T-cell (primary cell): ENCODE measurements at places on chromosomes 6 and 20. TPM values are rescaled to one million over a fixed set of nuclear protein-coding genes. Genes with fewer than 3 reads are reported as not detected.

Gene GPX5
- not detected for total RNA-seq

DNA sequence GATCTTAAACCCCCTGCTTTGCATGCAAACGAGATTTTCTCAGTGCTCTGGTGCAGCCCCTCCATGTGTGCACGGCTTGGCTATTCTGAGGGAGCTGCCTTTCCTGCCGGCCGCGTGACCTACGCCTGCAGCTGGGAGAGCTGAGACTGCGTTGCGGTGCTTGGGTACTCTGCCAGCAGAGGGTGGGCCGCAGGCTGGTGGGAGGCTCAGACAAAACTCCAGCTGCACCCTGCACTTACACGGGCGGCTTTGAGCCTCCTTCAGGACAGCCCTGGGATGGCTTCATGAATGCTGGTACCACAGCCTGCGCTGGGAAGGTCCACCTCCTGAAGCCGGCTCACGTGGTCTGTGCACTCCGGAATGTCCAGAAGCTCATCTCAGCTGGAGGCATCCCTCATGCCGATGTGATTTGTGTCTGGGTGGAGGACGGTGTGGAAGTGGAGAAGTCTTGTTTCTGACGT lies 223.7 kb downstream of the DLL1 start:
- DNase-seq: no peak

DNA sequence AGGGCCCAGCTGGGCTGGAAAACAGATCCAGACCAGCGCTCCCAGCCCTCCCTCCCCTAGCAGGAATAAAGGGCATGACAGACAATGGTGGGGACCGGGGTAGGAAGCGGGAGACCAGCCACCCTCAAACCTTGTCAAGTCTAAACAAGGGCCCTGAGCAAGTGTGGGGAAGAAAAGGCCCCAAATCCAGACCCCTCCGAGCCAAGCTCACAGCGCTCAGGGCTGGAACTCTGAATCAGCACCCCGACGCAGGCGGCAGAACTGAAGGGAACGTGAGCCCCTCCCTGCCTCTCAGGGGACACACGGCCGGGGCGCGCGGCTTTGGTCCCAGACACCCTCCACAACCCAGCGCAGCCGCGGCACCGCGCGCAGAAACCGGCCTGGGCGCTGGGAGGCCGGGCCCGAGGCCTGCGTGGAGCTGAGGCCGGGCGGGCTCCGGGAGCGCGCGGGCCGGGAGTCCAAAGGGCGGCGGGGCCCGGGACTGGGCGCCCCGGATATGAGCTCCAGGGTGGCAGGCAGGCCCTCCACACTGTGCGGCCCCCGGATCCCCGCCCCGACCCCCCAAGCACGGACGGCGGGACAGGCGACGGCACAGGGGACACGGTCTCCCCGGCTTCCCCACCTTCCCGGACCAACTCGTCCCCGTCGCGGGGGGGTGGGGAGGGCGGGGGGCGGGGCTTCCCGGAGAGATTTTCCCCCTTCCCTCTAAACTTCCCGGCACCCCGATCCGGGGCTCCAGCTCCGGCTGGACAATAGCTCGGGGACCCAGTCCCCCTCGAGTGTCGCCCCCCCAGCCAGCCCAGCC lies 641 bp downstream of the TEAD3 start:
- no peak for DNase-seq

Gene TTBK1
- total RNA-seq: 0.03 TPM

- no peak for DNase-seq
Observed at GRCh38 chr20:62378215-62378614, 8.7 kb upstream of the RPS21 start.

Gene CLVS2
- not detected for total RNA-seq

Gene CAGE1
- 0.18 TPM for total RNA-seq

GRCh38 chr6:136793363-136793762 lies 1.1 kb upstream of the MAP3K5 start:
- DNase-seq: no peak

Gene MLN
- not detected for total RNA-seq

- no peak for DNase-seq
Observed at GRCh38 chr6:106011476-106011875, 74.7 kb upstream of the PRDM1 start.

Gene SYCP2
- 3.0 TPM for total RNA-seq

GRCh38 chr6:56507517-56507916 lies 135.2 kb downstream of the DST start:
- no peak for DNase-seq

Gene CRIP3
- 4.1 TPM for total RNA-seq

DNA sequence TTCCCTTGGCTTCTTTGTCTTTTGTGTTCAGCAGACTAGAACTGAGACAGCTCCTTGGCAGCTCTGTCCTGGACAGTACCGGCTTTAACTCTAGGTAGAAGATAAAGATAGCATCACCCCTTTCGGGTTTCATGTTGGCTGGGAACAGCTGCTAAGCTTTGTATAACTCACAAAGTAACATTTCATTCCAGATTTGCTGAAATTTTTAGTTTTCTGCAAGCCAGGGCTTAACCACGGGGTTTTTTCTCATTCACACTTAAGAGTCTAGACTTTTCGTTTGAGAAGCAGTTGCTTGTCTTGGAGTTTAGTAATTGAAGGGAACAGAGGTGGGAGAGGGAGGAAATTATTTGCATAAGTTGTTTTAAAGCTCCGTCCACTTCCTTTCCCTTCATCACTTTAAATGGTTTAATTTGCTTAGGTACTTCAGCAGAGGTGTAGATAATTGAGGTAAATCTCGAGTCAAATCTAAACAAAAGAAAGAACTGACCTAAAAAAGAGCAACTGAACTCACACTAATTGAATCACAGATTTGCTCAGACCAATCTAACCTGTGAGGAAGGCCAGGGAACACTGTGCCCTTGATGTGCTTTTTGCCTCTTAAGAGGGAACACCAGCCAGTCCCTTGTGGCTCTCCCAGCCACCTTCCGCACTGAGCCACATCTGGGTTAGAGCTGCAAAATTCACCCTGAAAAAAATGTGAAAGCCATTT lies 48.3 kb downstream of the RREB1 start:
- no peak for DNase-seq

Gene SASH1
- total RNA-seq: 1.1 TPM

- no peak for DNase-seq
Observed at GRCh38 chr6:31228476-31228875, 43.4 kb downstream of the HLA-C start.

Gene CLIC5
- 17.8 TPM for total RNA-seq

DNA sequence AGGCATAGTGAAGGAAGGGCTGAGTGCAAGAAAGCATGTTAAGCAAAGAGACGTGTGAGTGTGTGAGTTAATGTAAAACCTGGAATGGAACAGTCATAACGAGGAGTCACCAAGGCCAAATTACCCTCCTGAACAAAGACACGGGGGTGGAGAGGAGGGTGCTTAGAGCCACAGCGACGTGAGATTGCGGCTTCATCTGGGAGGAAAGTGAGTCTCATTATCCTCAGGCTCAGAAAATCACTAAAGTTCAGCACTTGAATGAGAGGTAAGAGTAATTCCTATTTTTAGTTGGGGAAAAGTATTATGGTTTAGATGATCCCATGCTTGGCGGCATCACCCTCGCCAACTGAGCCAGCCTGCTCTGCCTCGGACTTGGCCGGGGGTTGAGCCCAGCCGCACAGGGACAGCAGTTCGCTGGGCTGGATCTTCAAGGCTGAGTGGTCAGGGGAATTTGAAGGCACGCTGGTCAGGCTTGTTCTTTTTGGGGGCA lies 136.6 kb downstream of the DTNBP1 start:
- DNase-seq: no peak

Gene PRR18
- not detected for total RNA-seq

Gene GLP1R
- total RNA-seq: not detected

- no peak for DNase-seq
Observed at GRCh38 chr6:11831653-11832052, 53.0 kb upstream of the ADTRP start.

- no peak for DNase-seq
Observed at GRCh38 chr6:14804001-14804784, 441.7 kb upstream of the JARID2 start.

DNA sequence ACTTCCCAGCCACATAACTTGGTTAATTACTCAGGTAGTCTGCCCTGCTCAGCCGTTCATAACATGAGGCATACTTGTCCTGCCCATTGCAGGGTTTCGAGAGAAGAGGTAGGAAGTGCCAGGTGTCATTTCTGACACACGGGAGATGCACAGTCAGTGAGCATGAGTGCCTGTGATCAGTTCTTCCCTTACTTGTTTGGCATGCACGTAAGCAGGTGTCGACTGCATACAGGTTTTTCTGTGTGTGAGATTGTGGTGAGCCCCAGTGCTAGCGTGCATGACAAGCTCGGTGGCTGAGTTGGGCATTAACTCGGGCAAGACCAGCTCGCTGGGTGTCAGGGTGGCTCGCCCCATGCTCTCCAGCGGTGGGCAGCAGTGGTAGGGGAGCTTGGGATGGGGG lies 51.2 kb upstream of the SLC22A1 start:
- no peak for DNase-seq

Gene HEY2
- 0.16 TPM for total RNA-seq

DNA sequence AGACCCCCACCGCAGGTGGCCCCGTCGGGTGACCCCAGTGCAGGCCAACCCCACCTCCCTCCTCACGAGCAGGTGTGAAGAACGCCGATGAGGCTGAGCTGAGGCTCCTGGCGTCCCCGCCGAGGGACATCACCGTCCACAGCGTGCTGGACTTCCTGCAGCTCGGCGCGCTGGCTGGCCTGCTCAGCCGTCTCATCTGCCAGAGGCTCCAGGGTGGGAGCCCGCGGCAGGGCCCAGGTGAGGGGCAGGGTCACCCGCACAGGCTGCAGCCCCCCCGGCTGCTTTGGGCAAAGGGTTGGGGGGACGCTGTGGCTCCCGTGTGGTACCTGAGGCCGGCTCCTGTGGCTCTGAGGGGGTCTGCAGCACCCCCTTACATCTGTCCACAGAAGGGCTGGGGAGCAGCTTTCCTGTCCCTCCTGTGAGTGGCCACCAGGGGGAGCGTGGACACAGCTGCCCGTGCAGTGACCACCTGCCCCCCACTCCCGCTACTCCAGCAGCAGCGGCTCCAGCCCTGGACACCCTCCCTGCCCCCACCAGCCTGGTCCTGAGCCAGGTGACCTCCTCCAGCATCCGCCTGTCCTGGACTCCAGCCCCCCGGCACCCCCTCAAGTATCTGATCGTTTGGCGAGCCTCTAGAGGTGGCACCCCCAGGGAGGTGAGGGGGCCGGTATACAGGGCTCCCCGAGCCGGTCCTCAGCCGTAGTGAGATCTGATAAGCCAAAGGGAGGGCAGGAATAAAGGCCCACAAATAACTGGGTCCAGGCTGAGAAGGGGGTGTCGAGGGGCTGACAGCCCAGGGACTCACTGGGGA lies 16.5 kb downstream of the COL20A1 start:
- DNase-seq: no peak
